Caki2 (cell line): ENCODE measurements at places on chromosomes 3 and 15.

GRCh38 chr3:113054552-113054951, 63.8 kb downstream of the GTPBP8 start:
- DNase-seq = no peak

DNA sequence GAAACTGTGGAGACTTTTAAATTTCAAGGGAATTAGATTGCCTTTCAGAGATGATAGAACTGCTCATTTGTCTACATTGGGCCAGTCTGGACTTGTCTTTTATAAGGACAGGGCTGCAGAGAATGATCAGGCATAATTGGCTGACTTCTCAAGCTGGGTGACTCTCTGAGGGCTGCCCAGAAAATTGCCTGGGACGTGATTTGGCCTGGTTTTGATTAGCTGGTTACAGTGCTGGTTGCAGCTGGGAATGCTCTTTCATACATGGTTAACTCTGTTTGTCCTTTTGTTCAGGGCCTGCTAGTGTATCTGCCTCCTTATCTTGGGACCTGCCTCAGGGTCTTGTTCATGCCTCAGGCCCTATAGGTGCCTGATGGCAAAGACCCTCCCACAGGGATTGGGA, 245.6 kb downstream of the CLSTN2 start:
- no peak for DNase-seq

DNA sequence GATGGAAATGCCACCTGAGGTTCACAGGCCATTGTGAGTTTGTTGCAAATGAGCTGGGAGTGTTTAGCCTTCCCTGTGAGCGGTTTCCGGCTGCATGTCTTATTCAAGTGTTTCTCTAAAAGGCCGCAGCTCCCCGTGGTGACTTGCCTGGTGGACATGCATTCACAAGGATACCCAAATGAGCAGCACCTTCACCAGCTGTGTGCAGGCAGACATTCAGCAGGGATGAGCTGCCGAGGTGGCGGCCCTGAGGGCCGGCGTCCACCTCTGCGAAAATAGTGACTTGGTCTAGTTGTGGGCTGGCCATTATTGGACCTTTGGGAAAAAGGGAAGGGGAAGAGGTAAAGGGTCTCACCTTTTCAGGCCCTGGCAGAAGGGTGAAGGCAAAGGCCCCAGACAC, 23.4 kb downstream of the SPSB4 start:
- DNase-seq = no peak

DNA sequence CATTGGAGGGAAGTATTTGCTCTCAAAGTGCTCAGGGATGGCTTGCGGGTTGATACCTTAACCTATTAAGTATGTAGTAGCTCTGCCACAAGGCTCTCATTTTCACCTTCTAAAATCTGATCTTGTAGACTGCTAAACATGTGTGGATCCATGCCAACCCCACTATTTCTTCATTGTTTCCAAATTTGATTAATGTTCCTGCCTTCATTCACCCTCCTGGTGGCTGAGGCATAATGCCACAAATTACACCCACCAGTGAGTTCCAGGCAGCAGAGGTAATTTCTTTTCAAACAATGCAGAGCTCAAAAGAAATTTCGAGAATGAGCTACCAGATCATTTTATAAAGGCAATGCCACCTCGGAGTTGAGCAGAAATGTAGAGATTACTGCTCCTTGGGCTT, 71.0 kb downstream of the EDEM1 start:
- no peak for DNase-seq

- no peak for DNase-seq
These were observed 291.5 kb downstream of the KBTBD8 start for GRCh38 chr3:67289626-67290025.

DNA sequence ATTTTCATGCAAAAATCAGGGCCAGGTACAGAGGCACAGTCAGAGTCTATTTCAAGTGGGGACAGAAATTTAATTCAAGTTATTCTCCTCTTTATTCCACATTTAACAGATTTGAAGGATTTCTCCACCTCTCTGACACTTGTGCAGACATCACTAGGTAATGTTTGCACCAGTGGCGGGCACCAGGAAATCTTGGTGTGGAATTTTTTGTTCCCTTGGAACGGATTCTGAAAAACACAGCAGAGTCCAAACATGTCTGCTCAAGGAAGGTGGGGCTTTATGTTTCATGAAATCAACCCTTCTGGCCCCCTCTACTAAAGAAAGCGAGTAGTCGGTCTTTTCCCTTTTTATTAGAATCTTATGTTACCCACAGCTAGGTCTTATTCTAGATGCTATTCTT, 271.2 kb upstream of the MDFIC2 start:
- DNase-seq = no peak

DNA sequence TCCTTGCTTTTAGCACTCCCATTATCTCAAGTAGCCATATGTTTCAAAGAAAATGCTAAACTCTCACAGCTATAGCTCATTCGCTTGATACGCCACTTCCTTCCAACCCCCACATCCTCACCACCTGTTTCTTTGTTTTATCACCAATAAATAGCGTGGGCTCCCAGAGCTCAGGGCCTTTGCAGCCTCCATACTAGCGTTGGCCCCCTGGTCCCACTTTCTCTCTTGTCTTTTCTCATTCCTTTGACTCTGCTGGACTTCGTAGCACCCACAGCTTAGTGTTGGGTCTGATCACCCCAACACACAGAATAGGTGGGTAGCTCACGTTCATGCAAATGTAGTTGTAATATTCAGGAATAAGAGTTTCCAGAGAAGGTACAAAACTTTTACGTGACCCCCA, 4.1 kb upstream of the GPD1L start:
- peak; percentile 5 for DNase-seq

GRCh38 chr3:16066545-16066944, 107.9 kb upstream of the GALNT15 start:
- no peak for DNase-seq

GRCh38 chr3:128222796-128223385, 69.6 kb downstream of the EEFSEC start:
- peak; percentile 12 for DNase-seq

GRCh38 chr3:113265231-113265630, 53.9 kb downstream of the BOC start:
- DNase-seq = no peak

DNA sequence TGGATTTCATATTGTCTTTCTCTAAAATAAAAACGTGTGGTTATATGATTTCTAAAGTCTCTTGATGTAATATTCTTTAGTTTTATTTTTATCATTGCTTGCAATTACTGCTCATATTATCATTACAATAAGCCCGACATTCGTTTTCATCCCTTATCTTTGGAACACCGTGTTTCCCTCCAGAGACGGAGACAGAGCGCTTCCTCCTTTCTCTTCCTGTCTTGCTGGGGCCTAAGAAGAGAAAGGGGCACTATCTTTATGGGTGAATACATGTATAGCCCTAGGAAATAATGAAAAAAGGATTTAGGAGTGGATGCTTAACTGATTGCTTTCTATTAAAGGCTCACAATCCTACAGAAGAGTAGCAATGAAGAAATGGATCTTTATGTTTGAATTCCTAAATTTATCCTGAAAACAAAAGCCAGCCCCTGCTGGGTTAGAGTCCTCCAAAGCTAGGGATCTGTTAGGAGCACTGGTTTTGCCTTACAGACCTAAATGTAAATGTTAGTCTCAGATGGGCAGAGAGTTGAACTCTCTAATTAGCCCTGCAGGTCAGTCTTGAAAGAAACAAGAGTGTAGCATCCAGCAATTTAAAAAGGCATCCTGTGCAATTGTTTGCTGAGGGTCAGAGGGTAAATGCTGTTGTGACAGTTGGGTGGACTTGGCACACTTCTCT, 145.1 kb downstream of the TP63 start:
- no peak for DNase-seq

GRCh38 chr15:67382723-67383122, 128.1 kb downstream of the IQCH start:
- DNase-seq = no peak

DNA sequence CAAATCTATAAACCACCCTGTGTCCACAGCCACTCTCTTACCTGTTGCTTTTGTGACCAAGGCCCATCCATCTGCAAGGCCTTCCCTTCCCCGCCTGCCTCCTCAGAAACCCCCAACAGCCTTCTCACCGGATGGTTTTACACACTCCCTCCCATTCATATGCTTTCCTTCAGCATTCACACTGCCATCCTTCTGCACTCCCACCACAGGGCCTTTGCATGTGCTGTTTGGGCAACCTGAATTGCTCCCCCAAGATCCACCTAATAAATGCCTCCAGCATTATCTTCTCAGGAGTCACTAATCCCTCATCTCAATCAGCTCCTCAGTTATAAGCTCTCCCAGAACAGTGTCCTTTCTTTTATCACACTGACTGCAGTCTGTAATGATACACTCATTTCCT, 6.0 kb downstream of the CLEC3B start:
- DNase-seq = no peak

DNA sequence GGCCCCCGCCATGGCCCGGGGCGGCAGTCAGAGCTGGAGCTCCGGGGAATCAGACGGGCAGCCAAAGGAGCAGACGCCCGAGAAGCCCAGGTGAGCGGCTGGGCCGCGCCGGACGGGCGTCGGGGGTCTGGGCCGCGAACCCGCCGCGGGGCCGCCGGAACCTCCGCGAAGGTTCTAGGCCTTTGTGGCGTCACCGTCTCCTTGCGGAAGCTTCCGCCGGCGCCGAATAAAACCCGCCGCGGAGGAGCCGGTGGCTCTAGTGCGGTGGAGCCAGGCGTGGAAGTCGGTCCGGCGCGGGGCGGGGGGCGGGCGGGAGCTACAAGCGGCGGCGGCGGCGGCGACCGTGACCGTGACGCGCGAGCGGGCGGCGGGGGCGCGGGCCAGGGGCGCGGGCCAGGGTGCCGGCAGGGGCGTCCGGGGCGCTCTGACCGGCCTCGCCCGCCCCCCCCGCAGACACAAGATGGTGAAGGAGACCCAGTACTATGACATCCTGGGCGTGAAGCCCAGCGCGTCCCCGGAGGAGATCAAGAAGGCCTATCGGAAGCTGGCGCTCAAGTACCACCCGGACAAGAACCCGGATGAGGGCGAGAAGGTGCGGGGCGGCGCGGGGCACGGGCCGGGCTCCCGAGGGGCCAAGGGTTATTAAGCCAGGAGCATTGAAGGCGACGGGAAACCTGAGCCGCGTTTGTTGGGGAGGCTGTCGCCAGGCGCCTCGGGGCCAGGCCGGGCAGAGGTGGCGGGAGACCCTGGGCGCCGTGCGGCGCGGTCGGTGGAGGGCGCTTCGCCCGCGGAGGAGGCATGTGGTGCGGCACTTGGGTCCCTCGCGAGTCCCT, at the start of gene DNAJA4:
TSS of gene DNAJA4 (plus strand) at position 259 of the 833 bp plus-strand sequence. CDS start at position 461, 202 bp downstream.
- DNase-seq = no peak

- peak; percentile 49 for DNase-seq
These were observed 119.8 kb downstream of the ADCY5 start for GRCh38 chr3:123328851-123329635.

- DNase-seq = no peak
These were observed 139.4 kb upstream of the SLC7A14 start for GRCh38 chr3:170725285-170725731.

DNA sequence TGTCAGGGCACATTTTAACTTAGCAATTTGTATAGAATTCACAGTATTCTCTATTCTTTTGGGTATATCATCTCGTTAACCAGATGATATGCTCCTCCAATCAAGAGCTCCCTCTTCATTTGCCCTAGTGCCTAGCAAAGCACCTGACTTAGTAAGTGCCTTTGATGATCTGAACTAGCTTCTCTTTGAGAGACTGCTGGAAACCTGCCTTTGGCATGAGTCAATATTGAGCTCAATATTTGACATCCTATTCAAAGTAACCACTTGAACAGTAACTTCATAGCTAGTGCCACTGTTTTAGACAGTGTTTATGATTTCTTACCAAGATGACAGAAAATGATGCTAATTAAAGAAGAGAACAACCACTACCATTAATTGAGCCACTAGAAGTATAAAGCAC, 696.3 kb upstream of the UBE2E2 start:
- DNase-seq = no peak

GRCh38 chr3:186849374-186849975, 7.0 kb downstream of the ADIPOQ start:
- peak; percentile 51 for DNase-seq

DNA sequence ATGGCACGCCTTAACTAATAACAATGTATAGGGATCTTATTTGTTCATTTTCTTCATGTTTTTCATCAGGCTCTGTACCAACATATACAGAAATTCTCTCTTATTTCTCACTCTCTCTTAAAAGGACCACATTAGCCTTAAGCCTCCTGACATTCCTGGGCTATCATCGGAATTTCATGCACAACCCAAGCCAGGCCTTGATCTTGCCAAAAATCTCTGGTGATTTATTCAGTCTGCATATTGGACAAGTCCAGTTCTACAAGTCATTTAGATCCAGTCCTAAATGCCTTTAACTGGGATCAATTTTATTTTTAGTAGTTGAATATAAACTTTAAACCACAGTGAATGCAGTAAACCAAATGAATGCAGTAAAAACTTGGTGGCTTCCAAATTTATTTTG, 385.4 kb downstream of the MECOM start:
- no peak for DNase-seq

- peak; percentile 74 for DNase-seq
These were observed 36.4 kb upstream of the WNT5A start for GRCh38 chr3:55523471-55523870.

GRCh38 chr15:100261302-100262240, 80.2 kb downstream of the ADAMTS17 start:
- no peak for DNase-seq

GRCh38 chr15:93866948-93867347, 364.4 kb upstream of the MCTP2 start:
- no peak for DNase-seq

GRCh38 chr3:177195242-177195991, 1.9 kb downstream of the TBL1XR1 start:
- peak; percentile 68 for DNase-seq

- DNase-seq = no peak
These were observed 8.7 kb downstream of the GPR160 start for GRCh38 chr3:170046269-170047132.

- peak; percentile 61 for DNase-seq
These were observed 55.3 kb downstream of the CCDC33 start for GRCh38 chr15:74291101-74292071.

GRCh38 chr3:59266551-59266950, 216.7 kb upstream of the CFAP20DC start:
- DNase-seq = no peak

DNA sequence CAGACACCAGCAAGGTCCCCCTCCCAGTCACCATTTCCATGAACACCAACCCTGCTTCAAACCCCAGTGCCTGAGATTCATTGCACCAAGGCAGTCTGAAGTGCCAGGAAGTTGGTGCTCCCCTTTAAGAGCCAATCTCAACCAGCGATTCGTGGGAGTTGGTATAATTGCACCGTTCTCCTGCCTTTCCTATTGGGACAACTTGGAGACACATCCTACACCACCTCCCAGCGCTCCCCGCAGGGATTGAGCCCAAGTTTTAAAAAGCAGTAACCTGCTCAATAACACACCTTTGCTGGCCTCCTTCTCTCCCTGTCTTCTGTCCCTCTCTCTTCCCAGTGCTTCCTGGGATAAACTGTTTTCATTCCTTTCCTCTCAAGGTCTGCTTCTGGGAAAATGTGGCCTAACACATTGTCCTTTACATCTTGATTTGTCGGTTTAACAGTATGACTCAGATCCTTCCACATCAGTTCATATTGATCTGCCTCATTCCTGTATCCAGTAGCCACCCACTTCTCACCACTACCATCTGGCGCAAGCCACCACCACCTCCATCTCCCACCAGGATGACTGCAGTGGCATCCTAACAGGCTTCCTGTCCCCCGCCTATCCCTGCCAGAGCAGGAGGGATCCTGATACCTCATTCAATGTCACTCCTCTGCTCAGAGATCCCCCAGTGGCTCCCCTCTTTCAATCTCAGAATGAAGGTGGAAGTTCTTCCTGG, 37.8 kb upstream of the HRH1 start:
- DNase-seq = no peak
